ENCODE measurements at places on chromosomes 1 and 21. TPM values are rescaled to one million over a fixed set of nuclear protein-coding genes. Genes with fewer than 3 reads are reported as not detected.

A3GALT2 gene
- total RNA-seq = not detected

DENND2C gene
- 3.1 TPM for total RNA-seq

MEX3A gene
- total RNA-seq = 0.15 TPM

DNA sequence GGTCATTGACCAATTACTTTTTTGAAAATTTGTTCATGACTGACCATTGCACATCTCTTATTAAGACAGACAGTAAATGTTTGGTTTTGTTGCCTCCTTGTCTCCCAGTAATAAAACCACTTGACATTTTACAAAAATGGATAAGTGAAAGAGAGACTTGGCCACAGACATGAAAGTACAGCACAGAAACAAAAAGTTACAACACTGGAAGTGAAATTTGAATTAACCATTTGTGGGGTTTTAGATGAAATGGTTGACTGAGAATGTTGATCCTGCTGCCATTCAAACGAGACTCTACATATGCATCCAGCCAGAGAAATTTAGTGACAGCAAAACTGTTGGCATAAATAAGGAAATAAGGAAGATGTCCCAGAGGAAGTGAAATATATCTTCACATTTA, 79.3 kb upstream of the B3GALT2 start:
- DNase-seq = no peak

DNA sequence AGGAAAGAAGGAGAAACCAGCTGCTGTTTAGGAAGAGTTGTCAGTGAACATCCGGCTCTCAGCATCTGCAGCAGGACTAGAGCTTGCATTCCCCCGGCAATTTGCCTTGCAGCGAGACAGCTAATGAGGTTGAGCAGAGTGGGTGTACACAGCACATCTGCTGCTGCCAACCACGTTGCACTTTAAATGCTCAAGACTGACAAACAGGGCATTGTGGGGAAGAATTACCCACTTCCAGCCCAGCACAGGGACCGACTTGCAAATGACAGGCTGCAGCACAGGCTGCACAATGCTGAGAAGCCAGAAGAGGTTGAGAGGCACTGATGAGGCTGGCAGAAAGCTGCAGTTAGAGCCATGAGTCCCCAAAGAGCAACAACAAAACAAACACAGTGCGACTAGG, 47.5 kb upstream of the PLA2G2C start:
- no peak for DNase-seq

DNA sequence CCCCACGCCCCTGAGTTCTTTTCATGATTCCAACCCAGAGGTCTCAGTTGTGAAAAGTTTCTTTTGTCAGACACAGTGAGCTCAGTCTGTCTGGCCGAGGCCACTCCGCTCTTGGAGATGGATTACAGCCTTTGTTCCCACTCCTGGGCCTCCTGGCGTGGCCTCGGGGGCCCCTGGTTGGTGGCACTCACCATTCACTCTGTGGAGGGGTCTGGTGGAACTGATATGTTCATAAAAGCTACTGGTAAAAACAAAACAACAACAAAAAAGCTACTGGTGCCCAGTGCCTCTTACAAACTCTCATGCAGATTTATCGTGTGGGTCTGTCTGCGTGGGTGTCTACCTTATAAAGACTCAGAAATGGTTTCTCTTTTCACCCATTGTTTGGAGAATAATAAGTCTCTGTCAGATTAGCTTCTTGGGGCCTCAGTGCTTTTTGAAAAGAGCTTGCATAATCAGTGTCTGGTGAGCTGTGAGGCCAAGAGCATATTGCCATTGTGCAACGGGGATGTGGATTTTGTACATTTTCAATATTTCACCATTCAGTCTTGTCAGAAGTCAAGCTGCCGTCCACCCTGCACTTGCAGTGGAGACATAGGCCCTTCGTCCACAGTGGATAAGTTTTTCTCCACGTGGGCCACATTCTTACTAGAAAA, 86.7 kb downstream of the GALNT2 start:
- DNase-seq = no peak

- DNase-seq = no peak
Measured at GRCh38 chr1:5381491-5381890, 610.7 kb downstream of the NPHP4 start.

DNA sequence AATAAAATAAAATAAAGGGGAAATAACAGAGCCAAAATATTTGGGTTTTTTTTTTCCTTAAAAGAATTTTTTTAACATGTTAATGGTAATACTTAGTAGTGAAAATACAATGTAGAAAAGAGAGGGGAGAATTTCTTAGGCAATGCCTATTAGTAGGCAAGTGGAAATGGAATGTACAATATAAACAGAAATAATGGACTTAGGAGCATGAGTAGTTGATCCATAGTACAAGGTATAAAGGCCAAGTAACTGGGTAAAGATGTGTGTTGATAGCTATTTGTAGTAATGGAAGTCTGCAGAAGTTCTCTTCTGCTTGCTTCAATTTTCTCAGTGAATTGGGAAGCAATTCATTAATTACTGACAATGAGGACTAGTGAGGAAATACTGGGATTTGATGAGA, 34.4 kb downstream of the TESK2 start:
- DNase-seq = no peak

- DNase-seq = peak; percentile 46
Measured at GRCh38 chr1:245168086-245168485, 13.3 kb downstream of the KIF26B start.

Data from heart right ventricle (tissue), 16 donors.